ENCODE measurements at places on chromosomes 6 and 20. TPM values are rescaled to one million over a fixed set of nuclear protein-coding genes. Genes with fewer than 3 reads are reported as not detected.

DNA sequence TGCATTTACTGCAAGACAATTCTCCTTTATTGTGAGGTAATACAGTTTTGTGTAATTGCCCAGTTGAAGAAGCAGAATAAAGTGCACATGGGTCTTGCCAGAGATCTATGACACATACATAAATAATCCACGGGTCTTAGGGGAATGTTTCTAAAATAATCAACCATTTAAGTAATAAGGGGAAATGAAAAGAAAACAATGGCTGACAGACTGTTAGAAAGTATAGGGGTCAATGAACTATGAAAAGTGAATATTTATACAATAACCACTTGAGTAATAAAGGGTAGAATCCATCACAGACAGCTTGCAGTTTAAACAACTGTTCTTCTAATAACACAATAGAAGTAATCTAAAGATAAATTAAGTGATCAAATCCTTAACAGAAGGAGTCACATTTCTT is 477.2 kb downstream of the EYS start:
- H3K27ac ChIP-seq: no peak overlapping the region
- H3K4me3 ChIP-seq: no peak overlapping the region
- peaks cover 10% of the 10 kb centered on the region for H3K4me1 ChIP-seq
- no peaks in the 10 kb centered on the region for H3K27me3 ChIP-seq

The NKAPL gene
- total RNA-seq: 0.55 TPM

GRCh38 chr6:158081657-158081935 is 86.5 kb downstream of the SERAC1 start:
- DNase-seq: peak; percentile 11
- peaks cover 10% of the 10 kb centered on the region for H3K36me3 ChIP-seq

The TP53TG5 gene
- not detected for total RNA-seq
